ENCODE measurements at places on chromosomes 7 and 10.

- no peak for DNase-seq
These were observed 5.4 kb upstream of the FZD9 start for GRCh38 chr7:73427902-73428787.

DNA sequence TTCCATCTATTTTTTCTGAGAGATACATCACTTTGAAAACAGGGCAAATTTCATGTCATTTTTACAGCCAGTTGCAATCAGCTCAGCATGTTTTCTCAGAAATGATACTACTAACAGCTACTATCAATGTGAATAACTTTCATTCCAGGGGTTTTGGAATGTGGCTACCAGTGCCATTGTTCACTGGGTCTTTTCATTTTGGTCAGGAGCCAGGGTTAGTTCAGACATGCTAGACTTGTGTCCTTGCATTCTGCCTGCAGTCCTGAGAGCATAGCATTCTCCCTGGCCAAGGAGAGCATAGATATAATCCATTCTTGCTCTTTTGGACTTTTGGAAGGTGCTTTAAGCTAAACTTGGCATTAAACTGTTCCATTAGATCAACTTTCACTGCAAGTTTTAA lies 160.9 kb upstream of the NEBL start:
- DNase-seq, result no peak

DNA sequence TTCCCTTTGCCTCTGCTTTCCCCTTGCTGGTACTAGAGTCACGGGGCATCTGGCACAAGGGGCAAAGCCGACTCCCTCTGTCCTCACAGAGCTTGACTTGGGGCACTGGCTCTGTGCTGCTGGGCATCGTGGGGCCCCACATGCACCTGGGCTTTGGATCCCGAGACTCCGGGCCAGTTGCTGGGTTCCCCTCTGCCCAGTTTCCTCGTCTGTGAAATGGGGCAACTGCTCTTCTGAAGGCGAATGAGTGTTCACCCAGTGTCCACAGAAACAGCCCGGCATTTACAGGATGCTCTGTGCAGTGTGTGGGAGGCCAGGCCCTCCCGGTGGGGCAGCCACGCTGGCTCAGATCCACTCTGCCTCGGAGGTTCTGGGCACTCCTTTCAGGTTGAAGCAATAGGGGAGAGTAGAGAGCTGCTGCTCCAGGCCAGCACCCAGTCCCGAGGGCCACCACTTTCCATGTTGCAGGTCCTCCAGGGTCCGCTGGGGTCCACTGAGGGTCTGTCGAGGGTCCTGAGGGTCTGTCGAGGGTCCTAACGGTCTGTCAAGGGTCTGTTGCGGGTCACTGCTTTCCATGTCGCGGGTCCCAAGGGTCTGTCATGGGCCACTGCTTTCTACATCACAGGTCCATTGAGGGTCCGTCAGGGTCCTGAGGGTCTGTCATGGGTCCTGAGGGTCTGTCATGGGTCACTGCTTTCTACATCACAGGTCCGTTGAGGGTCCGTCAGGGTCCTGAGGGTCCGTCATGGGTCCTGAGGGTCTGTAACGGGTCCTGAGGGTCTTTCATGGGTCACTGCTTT lies 103.6 kb downstream of the VIPR2 start:
- no peak for DNase-seq

DNA sequence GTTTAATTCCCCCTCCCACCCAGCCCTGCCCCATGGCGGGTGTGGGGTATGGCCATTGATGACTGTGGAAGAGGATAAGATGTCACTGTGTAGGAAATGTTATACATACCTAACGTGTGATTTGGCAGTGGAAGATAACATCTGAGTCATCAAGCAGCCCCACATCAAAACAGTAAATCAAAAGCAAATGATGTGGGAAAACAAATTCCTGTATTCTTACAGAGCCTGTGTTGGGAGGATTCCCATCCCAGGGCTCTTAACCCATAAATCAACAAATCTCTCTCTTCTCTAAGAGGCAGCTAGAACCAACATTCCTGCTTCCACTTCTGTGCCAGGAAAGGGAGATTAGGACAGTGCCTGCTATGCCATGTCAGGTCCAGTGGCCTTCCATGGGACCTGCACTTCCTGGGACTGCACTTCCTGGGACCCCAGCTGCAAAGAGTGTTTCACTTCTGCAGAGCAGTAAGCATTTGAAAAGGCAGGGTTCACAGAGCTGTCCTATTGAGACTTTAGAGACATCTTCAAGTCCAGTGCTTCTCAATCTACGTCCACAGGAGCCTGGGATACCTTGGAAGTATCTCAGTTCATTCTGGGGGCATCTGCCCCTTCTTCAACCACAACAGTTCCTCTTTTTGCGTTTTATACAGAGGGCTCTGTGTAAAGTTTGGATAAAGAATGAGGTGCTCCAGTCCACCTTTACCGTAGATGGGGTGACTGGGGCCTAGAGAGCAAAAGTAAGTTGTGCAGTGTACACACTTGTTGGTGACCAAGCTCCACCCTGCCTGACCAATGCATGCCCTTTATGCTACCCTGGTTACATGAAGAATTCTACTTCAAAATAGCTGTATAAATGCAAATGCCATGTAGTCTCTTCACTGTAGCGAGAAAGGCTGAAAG lies 45.7 kb downstream of the ATXN7L1 start:
- no peak for DNase-seq

DNA sequence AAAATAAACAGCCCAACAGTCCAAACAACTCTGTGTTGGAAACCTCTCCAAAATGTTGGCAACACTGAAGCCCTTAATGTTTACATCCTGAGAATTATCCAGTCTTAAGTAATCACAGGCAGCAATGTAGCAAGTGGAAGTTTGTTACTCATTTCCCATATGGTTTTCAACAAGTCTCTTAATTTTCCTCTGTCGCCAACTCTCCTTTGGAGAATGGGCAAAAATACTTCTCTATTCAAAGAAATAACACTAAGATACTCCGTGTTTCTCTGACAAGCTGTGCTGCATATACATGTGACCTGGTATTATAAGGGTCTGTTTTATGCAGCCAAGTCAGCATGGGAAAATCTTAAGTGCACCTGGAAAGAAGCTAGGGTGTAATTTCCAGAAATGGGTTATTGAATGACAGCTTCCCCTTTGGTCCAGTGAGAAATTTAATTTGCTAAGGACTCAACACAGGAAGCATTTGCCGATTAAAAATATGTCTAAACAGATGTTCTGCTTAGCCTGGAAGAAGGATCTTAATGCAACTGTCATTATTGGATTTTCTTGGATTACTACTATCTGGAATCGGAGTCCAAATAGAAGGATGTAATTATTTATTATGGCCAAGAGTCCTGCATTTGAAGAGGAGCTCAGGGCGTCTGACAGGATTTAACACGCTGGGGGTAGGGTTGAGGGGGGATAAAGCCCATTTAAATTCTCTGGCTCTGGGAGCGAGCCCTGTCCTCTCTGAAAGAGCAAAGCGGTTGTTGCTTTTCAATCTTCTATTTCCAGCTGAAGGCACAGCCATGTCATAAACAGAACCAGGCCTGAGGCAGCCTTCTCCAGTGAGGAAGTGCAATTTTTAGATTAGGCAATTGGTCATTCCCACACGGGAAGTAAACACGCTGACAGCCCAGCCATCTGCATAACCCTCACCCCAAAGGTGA lies 73.1 kb downstream of the TLL2 start:
- DNase-seq, result no peak

GRCh38 chr10:125976960-125977605 lies 80.7 kb downstream of the FANK1 start:
- no peak for DNase-seq

DNA sequence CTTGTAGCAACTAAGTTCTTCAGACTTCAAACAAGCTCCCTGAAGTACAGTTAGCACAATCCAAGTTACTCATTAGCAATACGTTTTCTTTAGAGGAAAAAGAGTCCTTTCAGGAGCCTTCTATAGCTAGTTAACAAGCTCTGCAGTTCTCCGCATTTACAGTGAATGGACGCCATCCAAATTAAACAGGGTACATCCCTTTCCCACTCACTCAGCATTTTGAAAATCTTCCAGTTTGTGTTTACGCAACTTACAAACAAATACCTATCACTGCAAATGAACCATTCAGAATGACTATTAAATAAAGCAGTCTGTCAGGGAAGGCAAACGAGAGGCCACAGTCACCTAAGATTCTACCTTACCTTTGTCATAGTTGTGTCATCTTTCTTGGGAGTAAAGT lies 84.5 kb downstream of the RNF32 start:
- DNase-seq, result no peak

- no peak for DNase-seq
These were observed 73.3 kb downstream of the FAM53B start for GRCh38 chr10:124670849-124671248.

- no peak for DNase-seq
These were observed 8.6 kb upstream of the NKX2-3 start for GRCh38 chr10:99524050-99524666.

DNA sequence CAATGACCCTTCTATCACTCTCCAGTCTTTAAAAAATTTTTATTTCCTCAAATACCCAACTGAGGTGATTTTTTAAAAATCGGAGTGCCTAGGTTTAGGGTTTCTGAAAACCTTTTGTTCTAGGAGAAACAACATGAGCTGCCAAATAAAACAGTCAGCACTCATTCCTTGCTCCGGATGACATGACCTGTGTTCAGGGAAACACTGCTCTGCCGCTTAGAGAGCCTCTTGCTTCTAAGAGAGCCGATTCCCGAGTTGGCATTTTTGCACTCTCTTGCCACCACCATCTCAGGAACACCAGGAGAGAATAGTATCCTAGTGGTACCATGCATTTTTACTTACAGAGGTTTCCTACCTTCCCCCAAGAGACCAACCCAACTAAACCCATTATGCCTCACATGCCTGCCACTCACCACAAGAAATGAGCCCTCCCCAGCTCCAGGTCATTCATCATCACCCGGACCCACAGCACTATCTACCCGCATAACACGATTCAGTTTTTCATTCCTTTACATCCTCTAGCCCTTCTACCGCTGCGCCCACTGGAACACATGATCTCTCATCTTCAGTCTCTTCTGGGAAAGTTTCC lies 365.4 kb downstream of the THSD7A start:
- no peak for DNase-seq

- no peak for DNase-seq
These were observed 28.8 kb upstream of the KMT2E start for GRCh38 chr7:104985259-104985617.

- DNase-seq, result no peak
These were observed 24.2 kb downstream of the CRTAC1 start for GRCh38 chr10:98006266-98006665.

DNA sequence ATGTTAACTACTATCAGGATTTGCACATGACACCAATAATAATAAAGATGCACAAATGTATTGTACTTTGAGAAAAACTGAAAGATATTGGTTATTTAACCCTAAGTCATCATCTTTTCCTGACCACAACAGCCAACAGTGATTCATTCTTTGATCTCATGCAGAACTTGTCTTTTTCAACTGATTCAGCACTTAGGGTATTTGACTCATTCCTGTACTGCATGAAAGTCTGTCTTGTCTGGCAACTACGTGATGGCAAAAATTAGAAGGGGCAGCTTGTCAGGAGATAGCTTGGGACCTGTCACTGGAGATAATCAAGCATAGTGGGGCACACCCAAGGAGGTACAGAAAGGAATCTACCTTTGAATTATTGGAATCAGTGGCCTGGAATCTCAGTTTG lies 77.8 kb upstream of the LRRC17 start:
- DNase-seq, result no peak

GRCh38 chr7:18890885-18891621 lies 226.4 kb downstream of the TWIST1 start:
- DNase-seq, result no peak

- no peak for DNase-seq
These were observed 35.7 kb downstream of the MEOX2 start for GRCh38 chr7:15650787-15651186.

GRCh38 chr7:140263277-140263676 lies 86.5 kb upstream of the KDM7A start:
- peak; percentile 27 for DNase-seq

DNA sequence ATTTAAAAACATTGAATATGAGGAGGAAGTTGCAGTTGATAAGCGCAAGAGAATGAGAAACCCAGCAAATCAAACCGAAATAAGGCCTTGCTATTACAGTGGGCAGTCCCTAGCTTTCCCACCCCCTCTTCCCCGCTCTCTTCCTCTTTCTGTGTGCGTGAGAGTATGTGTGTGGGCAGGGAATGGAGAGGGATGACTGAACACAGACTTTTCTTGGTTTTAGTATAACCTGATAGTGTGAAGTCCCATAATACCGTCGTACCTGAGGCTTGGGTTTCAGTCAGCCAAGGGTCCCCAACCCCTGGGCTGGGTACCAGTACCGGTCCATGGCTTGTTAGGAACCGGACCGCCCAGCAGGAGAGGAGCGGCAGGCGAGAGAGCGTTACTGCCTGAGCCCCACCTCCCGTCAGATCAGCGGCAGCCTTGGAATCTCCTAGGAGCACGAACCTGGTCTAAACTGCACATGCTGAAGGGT lies 255.3 kb downstream of the CELF2 start:
- no peak for DNase-seq

GRCh38 chr7:80346704-80347103 lies 165.2 kb downstream of the GNAT3 start:
- no peak for DNase-seq

DNA sequence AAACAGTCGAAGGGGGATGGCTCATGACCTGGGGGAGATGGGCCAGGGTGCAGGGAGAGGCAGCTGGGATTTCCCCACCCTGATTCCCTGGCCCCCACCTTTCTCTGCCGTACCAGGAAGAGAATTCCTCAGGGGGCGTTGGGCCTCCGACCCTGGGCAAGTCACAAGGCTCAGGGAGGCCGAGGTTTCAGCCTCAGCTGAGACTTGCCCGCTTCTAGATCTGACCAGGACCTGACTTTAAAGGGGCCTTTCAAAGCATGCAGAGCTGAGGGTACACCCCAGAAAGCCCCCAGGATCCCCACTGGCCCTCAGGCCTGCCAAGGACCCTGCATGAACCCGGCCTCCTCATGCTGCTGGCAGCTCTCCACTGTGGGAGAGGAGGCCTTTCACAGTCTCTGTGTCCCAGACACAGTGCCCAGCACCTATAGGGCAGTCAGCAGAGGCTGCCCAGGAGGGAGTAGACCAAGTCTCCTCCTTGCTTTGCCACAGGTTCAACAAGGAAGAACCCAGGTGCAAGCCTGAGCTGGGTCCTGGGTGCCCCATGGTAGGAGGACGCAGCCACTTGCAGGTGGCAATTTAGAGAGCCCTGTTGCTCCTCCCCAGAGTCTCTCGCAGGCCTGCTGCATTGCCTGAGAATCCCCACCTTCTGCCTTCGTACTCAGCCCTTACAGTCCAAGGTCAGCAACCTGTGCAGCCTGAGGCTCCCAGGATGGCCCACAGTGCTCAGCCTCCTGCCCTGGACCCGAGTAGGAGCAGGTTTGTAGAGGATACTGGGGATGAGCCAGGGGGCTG lies 89.3 kb downstream of the CHST15 start:
- DNase-seq, result no peak
